ENCODE measurements at places on chromosomes 4 and X.

GRCh38 chr4:54855191-54855854, 197.6 kb downstream of the KIT start:
- DNase-seq, result no peak

DNA sequence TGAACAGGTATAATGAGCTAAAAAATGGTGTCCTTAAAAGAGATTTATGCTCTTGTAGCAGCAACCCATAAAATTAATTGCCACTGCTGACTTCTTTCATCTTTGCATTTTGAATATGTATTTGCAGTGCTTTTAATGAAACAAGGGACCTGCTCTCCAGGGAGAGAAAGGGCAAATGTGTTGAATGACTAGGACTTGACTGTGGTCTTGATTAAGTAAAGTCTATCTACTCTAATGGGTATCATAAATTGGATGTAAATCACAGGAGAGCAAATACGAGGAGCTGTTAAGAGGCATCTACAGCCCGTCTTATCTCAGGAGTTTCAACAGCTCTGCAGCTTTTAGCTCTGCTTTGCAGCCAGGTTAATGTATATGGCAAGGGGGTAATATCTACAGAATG, 216.4 kb downstream of the PALLD start:
- DNase-seq, result no peak

GRCh38 chrX:115895678-115896329, 274.7 kb upstream of the AGTR2 start:
- DNase-seq, result no peak

DNA sequence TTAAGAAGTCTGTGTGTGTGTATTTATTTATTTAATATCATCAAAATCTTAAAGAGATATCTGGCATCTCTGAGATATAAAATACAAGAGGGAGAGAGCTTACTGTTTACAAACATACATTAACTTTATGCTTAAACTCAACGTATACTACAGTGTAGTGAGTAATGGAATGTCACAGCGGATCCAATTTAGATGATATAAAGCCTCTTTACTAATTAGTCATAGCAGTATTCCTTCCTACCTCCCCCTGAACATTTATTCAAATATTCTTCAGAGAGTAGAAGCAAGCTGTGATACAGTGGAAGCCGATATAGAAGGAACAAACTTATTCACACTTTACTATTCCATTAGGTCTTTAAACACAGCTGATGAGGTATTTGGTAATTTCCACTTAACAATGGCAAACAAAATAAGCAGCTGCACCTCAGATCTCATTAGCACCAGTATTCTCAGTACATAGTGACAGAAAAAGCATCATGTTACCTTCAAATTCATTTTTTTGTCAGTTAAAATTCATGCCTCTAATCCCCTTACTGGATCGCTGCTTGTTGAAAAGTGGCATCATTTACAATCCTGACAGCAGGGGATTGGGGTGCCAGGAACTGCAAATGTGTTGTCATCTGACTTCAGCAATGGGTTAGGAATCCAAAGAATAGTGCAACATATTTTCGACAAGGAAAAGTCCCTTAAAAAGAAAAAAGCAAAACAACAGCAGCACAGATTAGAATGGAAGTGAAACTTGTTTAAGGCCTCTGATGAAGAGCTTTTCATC, 658.7 kb upstream of the EPHA5 start:
- no peak for DNase-seq

- DNase-seq, result no peak
Observed at GRCh38 chr4:146236216-146236615, 21.9 kb downstream of the REELD1 start.

GRCh38 chr4:7960790-7961655, 21.4 kb upstream of the AFAP1 start:
- DNase-seq, result no peak

DNA sequence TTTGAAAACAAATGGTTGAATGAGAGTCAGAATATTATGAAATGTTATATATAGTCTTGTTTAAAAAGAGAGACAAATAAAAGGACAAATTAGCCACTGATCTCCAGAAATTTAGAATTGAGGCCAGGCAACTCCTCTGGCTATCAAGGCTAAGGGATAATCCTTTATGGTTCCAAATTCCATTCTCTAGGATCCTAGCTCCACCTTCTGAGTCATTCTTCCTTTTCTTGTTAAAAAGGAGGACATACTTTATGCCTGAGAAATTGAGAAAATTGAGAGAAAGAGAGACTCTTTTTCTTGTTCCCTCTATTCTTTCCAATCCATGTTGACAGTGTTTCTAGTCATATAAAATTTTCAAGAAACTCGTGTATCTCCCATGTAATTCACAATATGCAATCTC, 1299.5 kb downstream of the FSTL5 start:
- DNase-seq, result no peak

DNA sequence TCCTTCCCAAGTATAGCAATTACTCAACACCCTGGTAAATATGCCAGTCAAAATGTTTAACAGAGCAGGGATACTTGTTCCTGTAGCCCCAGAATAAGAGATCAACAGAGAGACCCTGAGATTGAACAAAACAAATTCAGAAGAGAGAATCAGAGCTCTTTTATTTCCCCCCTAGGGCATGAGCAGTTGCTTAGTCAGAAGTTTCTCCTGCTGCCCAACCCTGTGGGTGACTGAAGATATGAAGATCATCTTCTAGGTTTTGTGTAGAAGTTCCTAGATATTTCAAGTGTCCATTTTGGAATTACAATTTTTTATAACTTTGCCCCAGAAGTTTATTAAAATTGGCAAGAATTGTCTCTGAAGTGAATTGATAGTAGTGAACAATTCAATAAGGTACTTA, 59.1 kb upstream of the RXFP1 start:
- no peak for DNase-seq

DNA sequence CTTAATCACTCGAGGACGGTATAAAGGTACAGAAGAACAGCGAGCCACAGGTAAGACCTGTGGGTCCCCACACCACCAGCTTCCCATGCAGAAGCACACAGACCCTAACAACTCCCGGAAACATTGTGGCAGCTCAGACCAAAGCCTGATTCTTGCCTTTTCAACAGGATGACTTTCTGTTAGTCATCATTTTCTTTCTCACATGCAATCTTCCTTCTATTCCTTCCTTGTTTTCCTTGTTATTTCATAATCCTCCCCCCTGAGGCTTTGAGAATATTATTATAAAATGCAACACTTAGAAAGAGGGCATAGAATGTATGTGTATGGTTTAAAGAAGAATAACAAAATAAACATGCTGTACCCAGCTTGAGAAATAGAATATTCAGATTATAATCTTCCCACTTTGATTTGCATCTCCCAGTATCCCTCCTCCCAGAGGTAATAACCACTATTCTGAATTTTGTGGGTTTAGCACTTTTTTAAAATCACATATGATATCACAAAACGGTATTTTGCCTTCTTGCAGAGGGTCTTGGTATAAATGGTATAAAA, 100.9 kb downstream of the FHDC1 start:
- DNase-seq, result no peak

DNA sequence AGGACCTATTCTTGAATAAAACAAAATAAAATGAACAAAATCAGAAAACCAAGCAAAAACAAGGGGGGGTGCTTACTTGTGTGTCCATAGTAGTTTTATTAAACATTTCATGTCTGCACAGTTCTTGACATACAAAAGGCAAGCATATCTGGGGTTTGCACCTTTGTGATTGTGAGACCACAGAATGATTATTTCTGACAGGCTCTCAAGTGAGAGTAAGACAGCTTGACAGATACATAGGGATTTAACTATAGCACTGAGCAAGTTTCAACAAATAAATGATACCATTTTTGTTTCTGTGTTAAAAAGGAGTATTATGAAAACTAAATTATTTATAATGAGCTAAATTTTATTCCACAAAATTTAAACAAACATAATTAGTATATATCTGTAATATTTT, 712.0 kb upstream of the PCDH10 start:
- DNase-seq, result no peak

GRCh38 chr4:181618896-181619295, 624.3 kb upstream of the TENM3 start:
- DNase-seq, result no peak

DNA sequence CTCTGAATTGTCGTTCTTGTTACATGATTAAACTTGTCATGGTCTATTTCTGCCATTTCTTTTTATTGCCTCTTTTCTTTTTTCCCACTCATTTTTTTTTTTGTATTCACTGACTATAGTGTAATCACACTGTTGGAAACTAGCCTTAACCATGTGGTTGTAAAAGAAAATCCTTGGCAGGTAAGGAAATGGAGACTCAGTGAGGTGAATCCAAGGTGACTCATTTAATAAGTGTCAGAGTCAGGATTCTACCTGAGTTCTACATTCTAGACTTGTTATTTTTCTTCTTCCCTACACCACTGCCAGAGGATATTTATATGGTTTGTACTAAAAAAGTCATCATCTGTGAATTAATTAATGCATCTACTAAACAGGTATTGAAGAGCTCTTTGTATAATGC, 152.2 kb downstream of the CBLL2 start:
- no peak for DNase-seq

- no peak for DNase-seq
Observed at GRCh38 chrX:64536736-64537135, 141.5 kb upstream of the MTMR8 start.

GRCh38 chr4:150323406-150324325, 245.4 kb downstream of the DCLK2 start:
- no peak for DNase-seq

- no peak for DNase-seq
Observed at GRCh38 chr4:148044912-148045352, 313.0 kb downstream of the ARHGAP10 start.

DNA sequence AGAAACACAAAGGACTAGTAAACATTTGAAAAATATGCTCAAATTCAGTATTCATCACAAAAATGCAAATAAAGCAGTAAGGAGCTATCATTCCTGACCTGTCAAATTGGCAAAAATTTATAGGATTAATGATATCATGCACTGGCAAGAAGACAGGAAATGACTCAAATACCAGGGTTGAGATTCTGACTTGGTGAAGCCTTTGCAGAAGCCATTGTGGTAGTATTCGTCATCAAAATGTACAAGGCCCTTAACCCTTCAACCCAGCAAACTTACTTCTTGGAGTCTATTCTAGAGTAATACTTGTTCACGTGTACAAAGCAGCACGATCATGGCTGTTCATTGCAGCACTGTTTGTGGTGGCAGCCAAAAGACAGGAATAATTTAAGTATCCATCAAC, 132.4 kb downstream of the ENOX2 start:
- no peak for DNase-seq

- DNase-seq, result no peak
Observed at GRCh38 chrX:114047558-114047957, 536.3 kb upstream of the HTR2C start.

DNA sequence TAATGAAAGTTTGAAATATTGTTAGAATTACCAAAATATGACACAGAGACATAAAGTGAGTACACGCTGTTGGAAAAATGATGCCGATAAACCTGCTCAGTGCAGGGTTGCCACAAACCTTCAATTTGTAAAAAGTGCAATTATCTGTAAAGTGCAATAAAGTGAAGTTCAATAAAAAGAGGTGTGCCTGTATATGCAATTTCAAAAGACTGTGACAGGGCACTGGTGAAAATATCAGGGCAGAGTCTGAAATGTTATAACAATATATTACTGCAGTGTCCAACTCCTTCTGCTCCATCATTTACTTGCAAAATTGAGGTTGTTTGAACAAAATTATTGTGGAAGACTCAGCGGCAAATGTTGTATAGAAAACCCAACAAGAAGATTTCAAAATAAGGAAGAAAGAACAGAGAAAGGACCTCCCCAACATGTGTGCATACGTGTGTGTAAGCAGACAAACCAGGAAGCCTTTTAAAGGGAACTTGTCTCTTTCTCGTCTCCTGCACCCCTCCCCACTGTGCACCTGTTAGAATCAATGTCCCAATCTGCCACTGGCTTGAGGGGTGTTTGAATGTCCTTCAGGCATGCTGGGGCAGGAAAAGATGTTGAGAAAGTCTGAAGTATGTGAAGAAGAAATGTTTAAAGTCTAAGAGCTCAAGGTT, 96.2 kb downstream of the MAOB start:
- DNase-seq, result no peak
